NCI-H82 (cell line): ENCODE measurements at places on chromosomes 16 and 17.

DNA sequence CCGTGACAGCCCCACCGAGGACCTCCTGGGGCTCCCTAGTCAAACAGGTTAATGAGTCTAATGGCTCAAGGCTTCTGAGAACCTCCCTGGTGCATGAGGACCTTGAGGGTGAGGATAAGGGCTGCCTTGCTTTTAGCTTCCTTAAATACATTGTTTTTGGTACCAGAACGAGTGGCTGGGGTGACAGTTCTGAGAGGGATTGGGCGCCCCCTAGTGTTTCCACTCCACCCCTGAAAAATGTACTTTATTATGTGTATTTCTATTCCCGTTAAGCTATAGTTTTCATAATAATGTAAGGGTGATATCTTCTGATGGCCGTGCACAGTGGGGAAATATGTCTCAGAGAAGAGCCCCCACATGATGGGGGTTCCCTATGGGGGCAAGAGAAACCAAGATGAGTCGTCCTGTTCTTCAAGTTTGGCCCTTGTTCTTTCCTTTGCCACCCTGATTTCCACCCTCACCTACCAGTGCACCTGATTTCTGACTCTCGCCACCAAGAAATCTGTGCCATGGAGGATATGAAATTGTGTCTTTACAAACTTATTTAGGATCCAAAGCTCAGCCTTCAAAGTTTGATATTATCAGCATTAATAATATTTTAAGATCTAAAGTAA is 14.5 kb upstream of the VWA3A start:
- DNase-seq, result peak; percentile 82

GRCh38 chr17:4204710-4205173 is 59.0 kb downstream of the ANKFY1 start:
- DNase-seq, result no peak

DNA sequence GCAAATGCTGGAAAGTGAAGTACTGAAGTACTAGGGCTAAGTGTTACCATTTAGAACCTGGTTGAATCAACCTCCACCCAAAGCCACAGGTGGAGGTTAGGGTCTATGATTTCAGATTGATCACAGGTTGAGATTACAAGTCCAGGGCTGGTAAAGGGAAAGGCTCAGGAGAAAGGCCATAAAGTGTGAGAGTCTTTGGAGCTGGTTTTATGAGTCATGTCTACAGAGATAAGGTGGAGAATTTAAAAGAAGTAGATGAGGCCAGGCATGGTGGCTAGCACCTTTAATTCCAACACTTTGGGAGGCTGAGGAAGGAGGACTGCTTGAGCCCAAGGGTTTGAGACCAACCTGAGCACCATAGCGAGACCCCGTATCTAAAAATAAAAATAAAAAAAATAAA is 221.7 kb upstream of the CDH11 start:
- no peak for DNase-seq

GRCh38 chr17:46968224-46968834 is 10.7 kb downstream of the RPRML start:
- no peak for DNase-seq

DNA sequence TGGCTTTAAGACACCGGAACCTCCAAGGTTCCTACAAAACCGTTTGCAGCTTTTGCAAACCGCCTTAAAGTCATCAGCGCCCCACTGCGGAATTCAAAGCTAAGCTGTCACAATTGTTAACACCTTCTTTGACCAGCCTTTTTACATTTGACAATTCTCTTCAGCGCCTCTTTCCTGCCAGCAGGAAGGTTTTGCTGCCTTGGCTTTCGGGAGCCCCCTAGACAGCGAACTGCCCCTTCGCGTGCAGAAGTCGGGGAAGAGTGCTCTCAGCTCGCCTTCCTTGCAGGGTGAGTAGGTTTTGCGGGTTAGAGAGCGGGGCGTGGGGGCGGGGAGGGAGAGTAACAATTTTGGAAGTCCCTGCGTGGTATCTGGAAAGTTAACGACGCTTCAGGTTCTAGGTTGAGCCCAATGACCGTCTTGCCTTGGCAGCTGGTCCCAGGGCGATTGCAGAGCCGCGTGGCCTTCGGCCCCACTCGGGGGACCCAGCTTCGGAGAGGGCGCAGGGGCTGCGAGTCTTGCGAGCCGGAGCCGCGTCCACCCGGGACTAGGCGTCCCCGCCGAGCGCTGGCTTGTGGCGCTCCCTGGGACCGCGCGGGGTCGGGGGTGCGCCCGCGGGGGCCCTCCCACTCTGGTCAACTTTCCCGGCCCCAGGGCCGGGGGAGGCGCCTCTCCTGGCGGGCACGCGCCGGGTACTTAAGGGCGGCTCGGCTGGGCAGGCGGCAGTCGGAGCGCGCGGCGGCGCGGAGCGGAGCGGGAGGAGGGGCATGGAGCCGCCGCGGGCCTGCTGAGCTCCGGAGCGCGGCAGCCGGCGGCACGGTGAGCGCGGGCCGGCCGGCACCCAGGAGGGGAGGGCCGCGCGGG is at the start of gene HAS3:
TSS of gene HAS3 (plus strand) at position 153 of the 861 bp plus-strand sequence. CDS start 3,743 bp downstream, outside the sequence.
- DNase-seq, result peak; percentile 63

DNA sequence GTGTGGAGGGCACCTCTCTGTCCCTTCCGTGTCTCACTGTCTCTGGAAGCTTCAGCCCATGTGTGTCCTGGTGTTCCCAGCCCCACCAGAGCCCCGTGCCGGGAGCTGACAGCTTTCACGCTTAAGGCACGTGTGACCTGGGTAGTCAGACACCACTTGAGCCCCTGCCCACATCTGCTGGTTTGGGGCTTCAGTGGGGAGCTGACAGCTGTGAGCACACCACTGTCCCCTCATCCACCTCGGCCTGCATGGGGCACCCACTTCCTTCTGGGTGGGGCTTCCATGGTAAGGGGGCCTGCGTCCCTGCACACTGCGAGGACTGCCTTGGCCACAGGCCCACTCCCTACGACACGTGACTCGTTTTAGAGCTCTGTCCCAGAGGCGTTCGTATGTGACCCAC is 2.6 kb upstream of the TEDC2 start:
- no peak for DNase-seq

DNA sequence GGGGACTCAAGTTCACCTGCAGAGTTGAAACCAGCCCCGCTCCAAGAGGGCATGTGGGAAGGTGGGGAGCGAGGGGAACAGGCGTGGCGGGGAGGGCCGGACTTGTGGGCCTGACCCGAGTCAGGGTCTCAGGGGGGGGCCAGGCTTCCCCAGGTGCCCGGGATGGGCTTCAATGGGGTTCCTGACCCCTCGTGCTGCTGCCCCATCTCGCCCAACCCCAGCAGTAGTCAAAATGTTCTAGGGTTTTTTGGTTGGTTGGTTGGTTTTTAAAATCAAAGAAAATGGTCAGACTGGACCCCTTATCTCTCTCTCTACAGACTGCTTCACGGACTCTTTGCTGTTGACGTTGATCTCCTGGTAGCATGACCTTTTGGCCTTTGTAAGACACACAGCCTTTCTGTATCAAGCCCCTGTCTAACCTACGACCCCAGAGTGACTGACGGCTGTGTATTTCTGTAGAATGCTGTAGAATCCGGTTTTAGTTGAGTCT is 69.5 kb downstream of the AMFR start:
- DNase-seq, result no peak

DNA sequence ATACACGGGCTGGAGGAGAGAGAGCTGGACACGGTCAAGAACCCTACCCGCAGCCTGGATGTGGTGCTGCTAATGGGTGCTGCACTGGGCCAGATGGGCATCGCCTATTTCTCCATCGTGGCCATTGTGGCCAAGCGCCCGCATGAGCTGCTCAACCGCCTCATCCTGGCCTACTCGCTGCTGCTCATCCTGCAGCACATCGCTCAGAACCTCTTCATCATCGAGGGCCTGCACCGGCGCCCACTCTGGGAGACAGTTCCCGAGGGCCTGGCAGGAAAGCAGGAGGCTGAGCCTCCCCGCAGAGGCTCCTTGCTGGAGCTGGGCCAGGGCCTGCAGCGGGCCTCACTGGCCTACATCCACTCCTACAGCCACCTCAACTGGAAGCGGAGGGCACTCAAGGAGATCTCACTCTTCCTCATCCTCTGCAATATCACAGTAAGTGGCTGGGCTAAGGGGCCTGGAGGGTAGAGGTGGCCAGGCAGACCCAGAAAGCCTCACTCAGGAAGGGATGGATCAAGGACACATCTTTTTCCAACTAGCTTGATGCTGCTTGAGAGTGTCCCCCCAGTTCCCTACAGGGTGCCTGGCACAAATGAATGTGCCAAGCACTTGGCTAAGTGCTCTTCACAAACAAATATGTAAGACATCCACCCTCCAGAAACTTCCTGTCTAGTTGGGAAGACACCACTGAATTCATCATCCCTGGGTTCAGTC is 11.5 kb downstream of the OTOP3 start:
- no peak for DNase-seq

DNA sequence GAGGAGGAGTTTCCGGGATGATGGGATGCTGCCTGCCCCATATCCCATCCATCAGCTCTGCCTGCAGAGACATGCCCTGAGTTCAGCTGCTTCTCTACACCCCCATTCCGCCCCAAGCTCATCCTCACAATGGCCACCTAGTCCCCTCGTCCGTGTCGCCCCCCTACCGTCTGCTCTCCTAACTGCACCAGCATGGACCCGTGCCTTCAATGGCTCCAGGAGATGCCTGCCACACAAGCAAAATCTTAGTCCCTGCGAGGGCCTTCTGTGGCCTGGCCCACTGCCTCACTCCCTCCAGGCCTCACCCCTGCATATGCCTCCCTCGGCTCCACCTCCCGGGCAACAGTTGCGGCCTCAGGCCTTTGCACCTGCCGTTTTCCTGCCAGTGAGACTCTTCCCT is 1.8 kb upstream of the TELO2 start:
- peak; percentile 21 for DNase-seq

DNA sequence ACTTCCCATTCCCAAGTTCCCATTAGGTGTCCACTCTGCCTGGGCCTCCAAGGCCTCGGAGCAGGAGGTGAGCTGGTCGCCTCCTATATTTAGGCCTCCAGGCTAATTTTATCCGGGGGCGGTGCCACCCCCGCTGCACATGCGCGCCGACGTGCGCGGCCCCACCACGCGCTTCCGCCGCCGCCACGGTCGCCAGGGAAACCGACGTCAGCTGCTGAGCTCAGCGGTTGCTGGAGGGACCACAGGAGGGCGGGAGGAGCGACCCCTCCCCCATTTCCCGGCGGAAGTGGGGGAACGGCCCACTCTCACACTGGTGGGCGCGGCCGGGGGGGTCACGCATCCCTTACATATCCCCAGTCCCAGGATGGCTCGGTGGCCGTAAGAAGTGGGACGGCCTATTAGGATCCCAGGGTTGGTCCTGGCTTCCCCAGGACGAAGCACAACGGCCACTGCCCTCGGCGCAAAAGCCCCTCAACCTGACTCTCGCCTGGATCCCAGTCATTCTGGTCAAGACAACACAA is 1.0 kb downstream of the PER1 start:
- peak; percentile 92 for DNase-seq

DNA sequence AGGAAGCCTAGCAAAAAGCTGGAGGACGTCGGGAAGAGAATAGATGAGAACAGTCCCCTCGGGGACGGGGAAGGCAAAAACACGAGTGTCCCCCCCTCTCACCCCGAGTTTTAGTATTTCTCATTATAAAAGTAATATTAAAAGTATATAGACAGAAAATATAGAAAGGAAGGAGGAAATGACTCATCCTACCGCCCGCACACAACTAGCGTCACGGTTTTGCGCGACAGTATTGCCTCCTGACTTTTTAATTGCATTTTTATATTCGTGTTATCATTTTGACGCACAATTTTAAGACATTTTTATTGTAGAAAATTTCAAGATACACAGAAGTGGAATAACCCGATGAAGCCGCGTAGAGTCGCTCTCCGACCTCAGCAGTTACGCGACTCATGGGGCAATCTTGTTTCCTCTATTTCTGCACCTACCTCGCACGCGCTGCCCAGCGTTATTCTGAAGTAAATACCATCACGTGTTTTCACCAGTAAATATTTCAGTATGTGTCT is 652 bp upstream of the SLC25A19 start:
- no peak for DNase-seq

GRCh38 chr17:45946841-45947256 is 52.2 kb upstream of the STH start:
- DNase-seq, result peak; percentile 18

GRCh38 chr17:32944248-32945020 is 16.5 kb downstream of the TMEM98 start:
- no peak for DNase-seq

GRCh38 chr17:29136998-29137730 is 43.0 kb downstream of the MYO18A start:
- DNase-seq, result no peak

DNA sequence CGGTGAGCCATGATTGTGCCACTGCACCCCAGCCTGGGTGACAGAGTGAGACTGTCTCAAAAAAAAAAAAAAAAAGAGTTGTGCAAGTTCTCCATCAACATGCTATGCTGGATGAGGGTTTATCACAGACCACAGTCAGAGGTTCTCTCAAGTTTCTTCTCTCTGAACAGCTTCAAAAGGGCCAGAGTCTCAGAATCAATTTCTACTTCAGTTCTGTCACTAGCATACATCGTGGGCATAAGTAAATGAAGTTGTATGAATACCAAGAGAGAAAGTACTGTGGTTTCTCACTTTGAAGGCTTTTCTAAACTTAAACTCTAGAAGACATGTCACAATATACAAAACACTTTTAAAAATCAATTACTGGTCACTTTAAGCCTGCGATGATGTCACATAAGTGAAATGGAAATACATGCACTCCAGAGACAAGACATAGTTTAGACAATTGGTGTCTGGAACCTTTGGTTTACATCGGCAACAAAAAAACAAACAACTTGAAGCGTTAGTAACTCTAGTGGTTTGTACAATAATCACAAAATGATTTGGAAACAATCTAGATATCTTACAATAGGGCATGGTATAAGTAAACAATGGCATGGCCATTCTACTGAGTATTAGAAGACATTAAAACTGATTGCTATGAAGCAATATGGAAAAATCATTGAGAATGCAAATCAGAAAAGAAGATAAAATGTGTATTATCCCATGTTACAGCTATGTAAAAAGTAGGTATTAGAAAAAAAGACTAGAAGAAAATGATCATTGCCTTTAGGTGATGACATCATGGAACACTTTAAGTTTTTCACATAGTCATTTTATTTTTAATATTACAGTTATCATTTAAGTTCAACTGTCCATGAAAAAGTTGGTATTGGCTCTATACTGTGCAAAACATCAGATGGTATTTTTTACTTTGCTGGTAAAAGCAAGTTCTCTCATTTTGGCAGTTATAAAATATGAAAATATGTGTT is 232.3 kb downstream of the ZFHX3 start:
- no peak for DNase-seq

- DNase-seq, result peak; percentile 58
These were observed 16.0 kb upstream of the TANC2 start for GRCh38 chr17:62950067-62950466.

DNA sequence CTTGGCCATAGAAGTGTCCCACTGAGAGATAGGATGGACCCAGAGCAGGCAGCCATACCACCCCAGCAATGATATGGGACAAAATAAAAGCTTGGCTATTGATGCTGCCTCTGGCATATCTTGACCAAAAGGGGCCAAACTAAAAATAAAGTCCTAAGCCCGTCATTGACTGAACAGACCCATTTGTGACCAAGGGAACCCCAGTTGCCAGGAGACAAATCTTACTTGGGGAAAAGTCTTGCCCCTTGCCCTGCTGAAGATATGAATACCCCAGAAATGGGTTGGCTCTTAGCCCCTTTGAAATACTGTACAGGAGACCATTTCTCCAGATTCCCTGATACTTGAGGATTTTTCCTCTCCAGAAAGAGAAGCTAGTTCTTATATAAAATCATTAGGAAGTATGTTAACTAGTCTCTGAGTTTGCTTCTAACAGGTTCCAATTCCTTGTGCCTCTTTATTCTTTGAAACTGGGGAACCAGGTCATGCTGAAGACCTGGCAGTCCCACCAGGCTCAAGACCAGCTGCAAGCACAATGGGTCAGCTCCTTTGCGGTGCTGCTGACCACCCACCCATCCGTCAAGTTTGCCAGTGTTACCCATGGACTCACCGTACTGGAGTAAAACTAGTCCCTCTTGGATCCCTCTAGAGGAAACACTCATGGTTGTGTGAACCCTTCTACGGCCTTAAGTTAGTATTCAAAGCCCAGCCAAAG is 31.0 kb upstream of the LCMT1 start:
- no peak for DNase-seq
